ENCODE measurements at places on chromosomes 16 and 17.

GRCh38 chr17:78253946-78254672 is 22.7 kb downstream of the TMEM235 start:
- peak; percentile 53 for DNase-seq

GRCh38 chr16:88276591-88276990 is 106.2 kb upstream of the ZNF469 start:
- DNase-seq = no peak

GRCh38 chr17:8583954-8584353 is 46.6 kb downstream of the MYH10 start:
- DNase-seq = no peak

DNA sequence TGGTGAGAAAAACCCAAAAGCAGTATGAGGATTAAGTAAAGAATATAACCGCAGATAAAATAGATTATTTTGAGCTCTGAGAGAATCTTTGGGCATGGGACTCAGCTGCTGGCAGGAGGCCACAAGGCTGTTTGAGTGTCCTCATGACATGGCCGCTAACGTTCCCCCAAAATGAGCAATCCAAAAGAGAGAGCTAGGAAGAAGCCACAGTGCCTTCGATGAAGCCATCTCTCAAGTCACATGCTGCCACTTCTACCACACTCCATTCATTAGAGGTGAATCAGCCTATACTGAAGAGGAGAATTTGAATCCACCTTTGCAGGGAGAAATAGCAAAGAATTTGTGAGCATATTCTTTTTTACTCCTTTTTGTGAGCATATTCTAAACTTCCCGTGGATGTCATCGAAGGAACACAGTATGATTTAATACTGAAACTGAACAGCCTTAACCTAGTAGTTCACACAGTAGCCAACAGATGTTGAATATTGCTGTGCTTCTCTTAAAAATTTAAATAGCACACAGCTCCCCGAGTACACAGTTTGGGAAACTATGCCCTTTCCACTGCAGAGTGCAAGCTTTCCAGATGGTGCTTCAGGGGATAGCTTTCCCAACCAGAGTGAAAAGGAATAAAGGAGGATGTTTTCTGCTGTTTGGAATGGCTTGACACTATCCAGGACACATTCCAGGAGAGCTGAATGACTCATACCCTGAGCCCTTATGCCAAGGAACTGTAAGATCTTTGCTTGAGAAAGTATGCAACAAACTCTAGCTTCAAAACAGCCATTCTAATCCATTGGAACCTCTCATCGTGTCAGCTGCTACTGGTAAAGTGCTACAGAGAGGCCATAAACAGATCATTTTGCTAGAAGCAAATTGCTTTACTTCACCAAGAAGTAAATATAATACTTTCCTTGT is 33.9 kb downstream of the ANKFY1 start:
- no peak for DNase-seq

DNA sequence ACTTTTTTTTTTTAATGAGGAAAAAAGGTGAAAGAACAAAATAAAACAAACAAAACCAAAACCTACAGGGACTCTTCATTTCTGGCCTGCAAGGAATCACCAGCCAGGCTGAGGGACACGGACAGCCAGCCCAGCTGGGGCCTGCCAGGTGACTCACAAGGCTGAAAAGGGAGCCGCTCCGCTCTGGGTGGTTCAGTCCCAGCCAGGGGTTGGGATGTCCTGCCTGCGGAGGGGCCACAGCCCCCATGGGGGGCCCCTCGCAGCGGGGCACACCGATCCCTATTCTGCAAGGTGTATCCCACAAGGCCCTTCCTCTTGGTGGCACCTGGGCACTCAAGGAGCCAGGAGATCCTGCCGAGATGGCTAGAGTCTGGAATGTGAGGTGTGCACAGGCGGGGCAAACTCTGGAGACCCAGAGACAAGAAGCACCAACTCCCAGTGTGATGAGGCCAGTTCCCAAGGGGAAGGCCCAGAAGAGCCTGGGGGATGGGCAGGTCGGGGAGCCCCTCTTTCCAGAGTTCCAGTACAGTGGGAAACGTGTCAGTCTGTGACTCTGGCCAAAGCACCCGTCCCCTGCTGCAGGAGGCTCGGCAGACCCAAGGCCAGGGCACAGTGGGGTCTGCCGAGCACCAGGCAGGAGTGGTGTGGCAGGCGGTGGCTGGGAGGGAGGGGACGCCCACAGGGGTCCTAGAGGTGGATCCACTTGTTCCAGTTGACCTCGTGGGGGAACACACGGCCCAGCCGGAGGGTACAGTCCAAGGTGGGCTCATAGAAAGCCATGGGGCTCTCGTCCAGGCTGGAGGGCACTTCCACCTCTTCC is 58.9 kb downstream of the IL21R start:
- DNase-seq = no peak

GRCh38 chr17:20154286-20155000 is 145.3 kb downstream of the SPECC1 start:
- DNase-seq = no peak

DNA sequence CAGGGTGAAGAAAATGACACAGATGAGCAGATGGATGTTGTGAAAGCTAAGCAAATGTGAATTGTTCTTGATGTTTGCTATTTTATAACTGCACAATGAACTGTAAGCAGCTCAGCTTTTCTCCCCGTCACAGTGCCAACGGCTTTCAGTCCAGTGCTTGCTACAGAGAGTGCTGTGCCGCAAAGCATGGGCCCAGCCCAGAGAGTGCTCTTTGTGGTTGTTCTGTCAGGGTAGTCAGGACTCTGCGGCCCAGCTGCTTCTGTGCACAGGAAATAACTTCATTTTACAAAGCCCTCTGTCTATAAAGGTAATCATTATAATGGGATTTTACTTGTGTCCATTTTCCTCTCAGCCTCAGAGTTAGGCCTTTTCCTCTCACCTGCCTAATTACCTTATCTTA is 39.1 kb downstream of the CDRT15 start:
- DNase-seq = no peak

- DNase-seq = no peak
These were observed 67.9 kb downstream of the PRMT7 start for GRCh38 chr16:68378436-68379415.

GRCh38 chr16:74577882-74578366 is 29.0 kb downstream of the GLG1 start:
- no peak for DNase-seq

DNA sequence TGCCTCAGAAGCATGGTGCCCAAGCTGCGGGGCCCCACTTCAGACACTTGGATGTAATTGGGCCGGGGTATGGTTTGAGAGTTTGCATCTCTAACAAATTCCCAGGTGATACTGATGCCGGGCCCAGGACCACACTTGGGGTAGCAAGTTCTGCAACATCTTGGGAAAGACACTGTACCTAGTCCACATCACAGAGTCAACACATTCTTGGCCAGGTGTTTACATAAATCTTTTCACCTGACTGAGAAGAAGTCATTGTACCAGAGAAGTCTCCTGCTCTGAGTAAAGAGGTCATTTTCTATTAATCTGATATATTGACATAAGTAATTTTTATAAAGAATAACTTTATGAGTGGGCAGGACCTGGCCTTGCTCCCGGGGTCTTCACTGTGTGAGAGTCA is 27.5 kb downstream of the GPT2 start:
- no peak for DNase-seq

DNA sequence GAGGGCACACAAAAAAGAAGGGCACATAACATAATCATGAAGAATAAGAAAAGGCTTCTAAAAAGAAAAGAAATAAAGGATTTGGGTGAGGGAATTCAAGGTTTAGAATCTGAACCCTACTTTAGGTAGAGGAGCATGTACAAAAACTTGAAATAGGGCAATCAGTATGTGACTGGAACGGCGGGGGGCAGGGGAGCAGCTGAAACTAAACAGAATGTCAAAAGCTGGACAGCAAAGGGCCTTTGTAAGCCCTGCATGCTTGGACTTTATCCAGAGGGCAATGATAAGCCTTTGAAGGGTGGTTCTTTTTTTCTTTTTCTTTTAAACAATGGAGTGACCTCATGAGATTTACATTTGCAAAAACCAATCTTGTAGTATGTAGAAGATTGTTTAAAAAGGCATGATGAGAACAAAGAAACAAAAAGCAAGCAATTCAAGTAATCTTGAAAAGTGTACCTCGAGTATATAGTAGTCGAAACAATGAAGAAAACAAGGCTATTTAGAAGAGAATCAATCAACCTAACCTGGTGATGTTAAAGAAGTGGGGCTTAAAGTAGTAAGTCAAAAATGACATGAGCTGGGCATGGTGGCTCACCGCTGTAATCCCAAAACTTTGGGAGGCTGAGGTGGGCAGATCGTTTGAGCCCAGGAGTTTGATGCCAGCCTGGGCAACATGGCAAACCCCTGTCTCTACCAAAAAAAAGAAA is 46.7 kb upstream of the ANKFY1 start:
- no peak for DNase-seq

DNA sequence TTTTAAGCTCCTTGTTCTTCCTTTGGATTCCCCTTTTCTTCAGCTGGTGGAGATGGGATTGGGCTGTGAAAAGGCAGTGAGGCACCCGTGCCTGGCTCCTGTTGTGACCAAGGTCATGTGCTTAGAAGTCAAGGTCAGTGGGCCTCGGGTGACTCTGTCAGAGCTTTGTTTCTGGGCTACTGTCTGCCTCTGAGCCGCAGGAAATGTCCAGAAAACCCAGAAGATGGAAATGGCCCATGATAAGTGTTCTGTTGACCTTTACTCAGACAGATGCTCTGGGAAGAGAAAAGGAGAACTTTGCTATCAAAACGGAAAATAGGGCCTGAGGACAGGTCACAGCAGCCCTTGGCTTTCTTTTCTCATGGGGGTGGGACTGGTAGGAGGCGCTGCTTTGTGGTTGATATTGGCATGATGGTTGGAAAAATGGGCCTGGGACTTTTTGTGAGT is 2.9 kb downstream of the ABCC1 start:
- no peak for DNase-seq

DNA sequence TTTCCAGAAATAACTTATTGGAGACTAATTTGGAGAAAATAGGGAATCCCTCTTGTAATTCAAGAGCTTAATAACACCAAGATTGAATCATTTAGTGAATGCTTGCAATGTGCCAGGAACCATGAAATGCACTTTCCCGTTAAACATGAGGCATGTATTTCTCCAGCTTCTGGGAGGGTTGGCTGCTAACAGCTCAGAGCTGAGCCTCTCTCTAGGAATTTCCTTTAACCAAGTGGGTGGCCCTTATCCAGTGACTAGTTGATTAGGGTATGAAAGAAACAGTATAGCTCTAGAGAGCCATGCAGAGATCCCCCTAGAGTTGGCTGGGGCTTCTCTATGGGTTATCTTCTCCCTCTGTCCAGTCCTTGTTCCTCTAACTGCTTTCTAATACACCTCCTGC is 356.4 kb upstream of the GOT2 start:
- no peak for DNase-seq

DNA sequence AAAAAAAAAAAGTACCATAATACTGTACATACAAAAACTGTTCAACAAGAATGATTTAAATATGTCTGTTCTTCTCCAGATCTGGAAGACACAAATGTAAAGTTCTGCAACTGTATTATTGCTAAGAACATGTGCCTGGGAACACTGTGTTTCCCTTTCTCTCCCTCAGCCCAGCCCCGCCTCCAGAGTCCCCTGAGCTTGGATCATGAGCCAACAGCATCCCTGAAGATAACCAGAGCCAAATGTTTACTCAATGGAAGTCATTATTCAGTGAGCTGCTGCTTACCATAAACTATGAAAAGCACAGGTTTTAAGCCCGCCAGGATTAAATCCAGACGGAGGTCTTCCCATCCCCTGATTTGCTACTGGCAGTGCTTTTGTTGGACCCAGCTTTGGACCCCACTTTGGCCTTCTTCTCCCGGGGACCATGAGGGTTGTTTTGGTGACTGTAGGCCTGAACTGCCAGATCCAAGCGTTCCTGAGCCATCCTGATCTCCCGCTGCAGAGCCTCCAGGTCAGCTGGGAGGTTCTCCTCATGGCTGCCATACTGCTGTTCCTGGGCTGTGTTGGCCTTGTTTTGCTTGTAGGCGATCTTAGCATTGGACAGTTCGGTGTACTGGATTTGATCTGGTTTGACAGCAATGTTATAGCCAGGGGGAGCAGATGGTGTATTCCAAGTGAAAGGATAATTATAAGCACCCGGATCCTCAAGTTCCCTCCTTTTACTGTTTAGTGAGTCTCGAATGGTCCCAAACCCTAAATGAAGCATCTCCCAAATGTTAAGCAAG is 25.6 kb downstream of the GJC1 start:
- no peak for DNase-seq

Measured in left renal cortex interstitium (tissue), 4 donors.